ENCODE measurements at places on chromosomes 4 and X.

- no peak for DNase-seq
Observed at GRCh38 chr4:7862561-7863192, 77.0 kb downstream of the AFAP1 start.

GRCh38 chr4:121998024-121998423 lies 46.2 kb upstream of the TRPC3 start:
- DNase-seq = no peak

GRCh38 chr4:71941001-71941400 lies 90.8 kb upstream of the NPFFR2 start:
- DNase-seq = no peak

GRCh38 chr4:6693231-6694176 lies at the start of gene S100P:
Gene S100P, plus strand, starts transcription at chr4:6693878. Its CDS starts 55 bp downstream, at chr4:6693933.
- DNase-seq = no peak

DNA sequence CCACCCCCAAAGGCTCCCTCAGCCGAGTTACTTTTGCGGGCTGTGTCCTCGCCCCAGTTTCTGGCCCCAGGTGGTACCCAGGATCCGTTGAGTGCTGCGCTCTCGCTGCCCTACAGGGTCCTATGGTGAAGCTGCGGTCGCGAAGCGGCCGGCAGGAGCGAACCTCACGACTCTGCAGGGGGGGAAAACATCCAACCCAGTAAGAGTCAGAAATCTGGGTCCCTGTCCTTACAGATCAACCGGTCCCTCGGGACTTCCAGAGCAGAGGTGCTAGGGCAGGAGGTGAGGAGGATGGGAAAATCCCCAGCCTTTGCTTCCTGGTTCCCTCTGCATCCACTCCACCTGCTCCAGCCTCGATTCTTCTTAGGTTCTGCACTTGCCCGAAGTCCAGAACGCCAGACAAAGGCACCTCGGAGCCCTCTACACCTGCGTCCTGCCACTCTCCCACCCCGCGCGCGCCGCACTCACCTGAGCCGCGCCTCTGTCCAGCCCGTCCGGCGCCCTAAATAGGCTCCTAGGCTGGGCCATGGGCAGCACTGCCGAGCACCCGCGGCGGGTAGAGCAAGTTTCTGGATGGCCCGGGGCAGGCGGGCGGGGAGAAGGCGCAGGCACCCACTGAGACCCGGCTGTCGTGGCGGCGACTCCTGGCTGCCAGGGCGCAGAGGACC lies at the start of gene HS3ST1:
Gene HS3ST1 (minus strand): TSS at position 664 of the 668 bp plus-strand sequence. CDS start 28,889 bp downstream, outside the sequence.
- DNase-seq = no peak

DNA sequence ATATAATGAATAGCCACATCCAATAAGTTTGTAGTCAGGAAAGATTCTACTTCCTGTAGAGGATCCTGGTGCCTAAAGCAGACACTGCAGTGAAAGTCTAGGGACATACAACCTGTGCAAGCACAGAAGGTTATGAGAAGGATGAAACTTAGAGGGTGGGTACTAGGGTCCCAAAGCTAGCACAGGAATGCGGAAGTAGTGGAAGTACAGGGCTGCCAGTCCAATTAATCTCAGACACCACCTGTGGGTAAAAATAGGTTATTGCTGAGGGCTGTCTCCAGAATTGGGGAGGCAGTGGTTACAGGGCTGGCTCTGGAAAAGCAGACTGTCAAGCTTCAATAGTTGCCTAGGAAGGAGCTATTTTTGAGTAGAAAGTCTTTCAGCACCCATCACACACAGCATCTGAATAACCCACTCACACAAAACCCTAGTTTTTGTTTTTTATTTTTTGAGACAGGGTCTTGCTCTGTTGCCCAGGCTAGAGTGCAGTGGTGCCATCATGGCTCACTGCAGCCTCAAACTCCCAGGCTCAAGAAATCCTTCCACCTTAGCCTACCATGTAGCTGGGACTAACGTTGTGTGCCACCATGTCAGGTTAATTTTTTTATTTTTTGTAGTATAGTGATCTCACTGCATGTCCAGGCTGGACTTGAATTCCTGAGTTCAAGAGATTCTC lies 50.8 kb upstream of the ELF2 start:
- peak; percentile 6 for DNase-seq

- no peak for DNase-seq
Observed at GRCh38 chrX:134177527-134177926, 59.5 kb upstream of the CCDC160 start.

DNA sequence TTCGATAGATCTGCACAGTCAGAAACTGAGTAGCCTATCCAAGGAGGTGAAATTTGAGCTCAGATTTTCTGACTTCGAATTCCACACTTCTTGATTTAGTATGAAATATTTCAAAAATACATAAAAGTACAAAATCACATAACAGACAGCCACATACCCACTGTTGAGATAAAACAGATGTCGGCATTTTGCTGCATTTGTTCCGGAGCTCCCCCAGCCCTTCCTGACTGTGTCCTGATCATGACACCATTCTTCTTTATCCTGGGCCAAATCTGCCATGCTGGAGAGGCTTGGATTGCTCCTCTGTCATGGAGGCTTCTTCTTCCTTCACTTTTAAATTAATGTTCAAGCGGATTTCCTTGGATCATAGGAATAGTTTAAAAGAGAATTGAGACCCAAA lies 124.2 kb upstream of the RBPJ start:
- no peak for DNase-seq
